Aorta (tissue), 5 donors: ENCODE measurements at places on chromosomes 5 and 9. TPM values are rescaled to one million over a fixed set of nuclear protein-coding genes. Genes with fewer than 3 reads are reported as not detected.

- H3K4me3 ChIP-seq = no peak overlapping the region
- H3K27me3 ChIP-seq = no peaks in the 10 kb centered on the region
- no peaks in the 10 kb centered on the region for H3K4me1 ChIP-seq
- no peak for DNase-seq
Measured at GRCh38 chr5:170576602-170577535, 73.0 kb downstream of the KCNIP1 start.

DNA sequence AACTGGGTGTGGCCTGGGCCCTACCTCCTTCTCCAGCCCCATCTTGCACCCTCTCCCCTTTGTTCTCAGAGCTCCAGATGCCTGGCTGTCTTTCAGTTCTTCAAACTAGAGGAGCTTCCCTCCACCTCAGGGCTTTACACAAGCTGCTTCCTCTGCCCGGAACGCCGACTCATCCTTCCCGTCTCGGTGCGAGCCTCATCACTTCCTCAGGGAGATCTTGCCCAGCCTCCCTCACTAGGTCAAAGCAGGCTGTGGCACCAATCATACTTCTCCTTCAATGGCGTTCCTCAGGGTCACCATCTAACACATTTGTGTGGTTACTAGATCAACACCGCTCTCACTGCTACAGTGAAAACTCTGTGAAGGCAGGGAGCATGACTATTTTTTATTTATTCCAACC lies 56.2 kb upstream of the ZSWIM6 start:
- H3K27me3 ChIP-seq = no peaks in the 10 kb centered on the region
- H3K4me3 ChIP-seq = no peak overlapping the region
- H3K36me3 ChIP-seq = no peaks in the 10 kb centered on the region
- DNase-seq = peak; percentile 87
- H3K27ac ChIP-seq = no peak overlapping the region
- H3K4me1 ChIP-seq = no peaks in the 10 kb centered on the region

DNA sequence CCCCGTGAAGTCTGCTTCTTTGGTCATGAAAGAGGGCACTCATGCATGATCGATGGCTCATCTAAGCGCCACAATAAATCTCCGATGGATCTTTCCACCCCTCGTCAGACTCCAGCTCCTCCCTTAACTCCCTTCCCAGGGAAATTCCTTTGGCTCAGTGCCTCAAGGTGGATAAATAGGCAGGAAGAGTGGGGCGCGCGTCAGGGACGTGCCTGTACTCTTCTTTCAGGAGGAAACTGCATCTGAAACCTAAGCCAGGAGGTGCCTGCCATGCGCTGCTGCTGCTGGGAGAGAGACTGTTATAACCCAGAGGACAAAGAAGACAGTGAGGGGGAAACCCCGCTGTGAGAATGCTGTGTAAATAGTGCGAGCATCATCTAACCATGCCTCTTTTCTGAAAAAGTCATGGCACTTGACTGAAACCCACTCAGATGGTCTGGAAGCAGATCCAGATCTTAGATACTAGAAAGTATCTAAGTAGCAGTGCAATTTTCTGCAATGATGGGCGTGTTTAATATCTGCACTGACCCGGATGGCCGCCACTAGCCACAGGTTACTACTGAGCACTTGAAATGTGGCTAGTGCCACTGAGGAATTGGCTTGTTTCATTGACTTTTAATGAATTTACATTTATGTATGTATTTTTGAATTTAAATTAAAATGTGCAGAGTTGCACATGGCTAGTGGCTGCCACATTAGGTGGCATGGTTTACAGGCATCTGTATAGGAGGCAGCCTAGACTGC lies 120.3 kb upstream of the BASP1 start:
- no peak for DNase-seq
- no peak overlapping the region for H3K4me3 ChIP-seq
- no peaks in the 10 kb centered on the region for H3K4me1 ChIP-seq
- no peak overlapping the region for H3K27ac ChIP-seq
- no peaks in the 10 kb centered on the region for H3K27me3 ChIP-seq

DNA sequence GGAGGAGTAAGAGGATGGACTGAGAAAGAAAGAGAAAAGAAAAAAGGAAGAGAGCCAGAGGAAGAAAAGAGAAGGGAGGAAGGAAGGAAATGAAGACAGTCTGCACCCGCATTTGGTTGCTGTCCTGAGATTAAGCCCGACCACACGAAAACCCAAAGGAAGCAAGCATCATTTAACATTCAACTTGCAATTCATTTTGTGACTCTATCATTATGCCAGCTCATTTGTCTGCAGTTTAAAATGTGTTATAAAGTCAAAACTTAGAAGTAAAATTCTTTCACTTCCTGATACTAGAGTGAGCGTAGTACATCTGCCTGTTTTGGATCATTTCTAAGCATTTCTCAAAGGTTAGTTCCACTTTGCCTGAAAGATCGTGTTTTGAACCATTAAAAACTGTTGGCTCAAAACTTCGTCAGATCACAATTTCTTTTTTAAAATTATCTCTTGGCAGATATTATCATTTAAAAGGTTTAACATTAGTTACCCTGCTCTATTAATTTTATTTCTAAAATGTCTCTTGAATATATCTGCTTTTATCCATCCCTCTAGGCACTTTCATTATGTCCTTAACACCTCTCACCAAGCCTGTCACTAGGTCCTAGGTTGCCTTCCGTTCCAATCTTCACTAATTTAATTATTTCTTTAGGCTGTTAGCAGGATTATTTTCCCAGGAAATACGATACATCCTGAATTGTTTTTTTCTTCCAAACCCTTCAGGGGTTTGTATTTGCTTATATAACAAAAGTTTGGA lies 240.9 kb downstream of the TLE4 start:
- DNase-seq = no peak
- H3K4me3 ChIP-seq = no peak overlapping the region
- no peak overlapping the region for H3K27ac ChIP-seq
- no peaks in the 10 kb centered on the region for H3K27me3 ChIP-seq

GRCh38 chr9:92294297-92294676 lies 790 bp upstream of the IARS1 start:
- DNase-seq = no peak
- peaks cover 8% of the 10 kb centered on the region for H3K4me1 ChIP-seq
- H3K4me3 ChIP-seq = peak overlapping the region; percentile 53
- H3K27me3 ChIP-seq = no peaks in the 10 kb centered on the region

- no peak overlapping the region for H3K27ac ChIP-seq
- no peaks in the 10 kb centered on the region for H3K27me3 ChIP-seq
- H3K36me3 ChIP-seq = no peaks in the 10 kb centered on the region
- H3K4me1 ChIP-seq = no peaks in the 10 kb centered on the region
- H3K4me3 ChIP-seq = no peak overlapping the region
- no peak for DNase-seq
Measured at GRCh38 chr5:180816608-180817534, 14.3 kb upstream of the MGAT1 start.

The SLIT3 gene
- 108 TPM for total RNA-seq

The GALNT12 gene
- total RNA-seq = 3.3 TPM
